ENCODE measurements at places on chromosomes 11 and 22. TPM values are rescaled to one million over a fixed set of nuclear protein-coding genes. Genes with fewer than 3 reads are reported as not detected.

CLDN25 gene
- total RNA-seq = not detected

GRCh38 chr22:48238966-48239365, 1476.5 kb downstream of the TBC1D22A start:
- H3K36me3 ChIP-seq = no peaks in the 10 kb centered on the region
- no peaks in the 10 kb centered on the region for H3K4me1 ChIP-seq
- no peak overlapping the region for H3K27ac ChIP-seq
- no peak for DNase-seq
- no peak overlapping the region for H3K4me3 ChIP-seq

- DNase-seq = peak; percentile 59
- H3K27me3 ChIP-seq = no peaks in the 10 kb centered on the region
- peaks cover 7% of the 10 kb centered on the region for H3K36me3 ChIP-seq
- peaks cover 48% of the 10 kb centered on the region for H3K4me1 ChIP-seq
- no peak overlapping the region for H3K27ac ChIP-seq
These were observed 47.0 kb upstream of the SUSD2 start for GRCh38 chr22:24134090-24134846.

GRCh38 chr22:36149441-36149840, 11.1 kb downstream of the APOL3 start:
- no peaks in the 10 kb centered on the region for H3K27me3 ChIP-seq
- H3K4me3 ChIP-seq = no peak overlapping the region
- no peak overlapping the region for H3K27ac ChIP-seq
- H3K36me3 ChIP-seq = no peaks in the 10 kb centered on the region

BDNF gene
- total RNA-seq = 0.54 TPM

OR51V1 gene
- total RNA-seq = not detected

DNA sequence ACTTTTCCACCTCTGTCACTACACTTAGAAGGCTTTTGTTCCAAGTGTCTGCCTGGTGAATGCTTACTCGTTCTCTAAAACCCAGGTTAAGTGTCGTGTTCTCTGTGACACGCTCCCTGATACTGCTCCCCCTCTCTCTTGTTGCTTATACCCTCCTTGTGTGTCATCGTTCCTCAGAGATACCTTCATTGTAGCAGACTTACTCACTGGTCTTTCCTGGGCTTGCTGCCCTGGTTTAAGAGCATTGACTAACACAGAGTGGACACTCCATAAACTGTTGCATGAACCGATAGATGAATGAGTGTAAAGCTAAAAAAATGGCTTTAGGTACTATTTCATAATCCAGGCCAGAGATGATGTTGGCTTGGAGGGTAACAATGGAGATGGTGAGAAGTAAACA, 171.3 kb downstream of the GRIK4 start:
- H3K27ac ChIP-seq = no peak overlapping the region
- DNase-seq = no peak
- H3K27me3 ChIP-seq = no peaks in the 10 kb centered on the region
- no peaks in the 10 kb centered on the region for H3K4me1 ChIP-seq
- H3K4me3 ChIP-seq = no peak overlapping the region

GRCh38 chr11:64453466-64453865, 94.5 kb downstream of the RPS6KA4 start:
- no peak overlapping the region for H3K4me3 ChIP-seq
- H3K27ac ChIP-seq = no peak overlapping the region

GRCh38 chr22:48902001-48902869, 925.4 kb downstream of the BRD1 start:
- H3K4me3 ChIP-seq = no peak overlapping the region
- no peaks in the 10 kb centered on the region for H3K36me3 ChIP-seq
- no peaks in the 10 kb centered on the region for H3K27me3 ChIP-seq
- no peaks in the 10 kb centered on the region for H3K4me1 ChIP-seq
- no peak overlapping the region for H3K27ac ChIP-seq

ACCS gene
- total RNA-seq = 23.2 TPM

MS4A14 gene
- 1.3 TPM for total RNA-seq

GRCh38 chr11:111378861-111379601, at the start of gene POU2AF1:
Gene POU2AF1 (minus strand): TSS chr11:111379275. CDS start chr11:111379177, 98 bp downstream.
- peak; percentile 93 for DNase-seq
- H3K27me3 ChIP-seq = no peaks in the 10 kb centered on the region
- no peak within 1 kb of the TSS for H3K4me3 ChIP-seq
- H3K36me3 ChIP-seq = no peaks in the 10 kb centered on the region

KRTAP5-7 gene
- total RNA-seq = not detected

DNA sequence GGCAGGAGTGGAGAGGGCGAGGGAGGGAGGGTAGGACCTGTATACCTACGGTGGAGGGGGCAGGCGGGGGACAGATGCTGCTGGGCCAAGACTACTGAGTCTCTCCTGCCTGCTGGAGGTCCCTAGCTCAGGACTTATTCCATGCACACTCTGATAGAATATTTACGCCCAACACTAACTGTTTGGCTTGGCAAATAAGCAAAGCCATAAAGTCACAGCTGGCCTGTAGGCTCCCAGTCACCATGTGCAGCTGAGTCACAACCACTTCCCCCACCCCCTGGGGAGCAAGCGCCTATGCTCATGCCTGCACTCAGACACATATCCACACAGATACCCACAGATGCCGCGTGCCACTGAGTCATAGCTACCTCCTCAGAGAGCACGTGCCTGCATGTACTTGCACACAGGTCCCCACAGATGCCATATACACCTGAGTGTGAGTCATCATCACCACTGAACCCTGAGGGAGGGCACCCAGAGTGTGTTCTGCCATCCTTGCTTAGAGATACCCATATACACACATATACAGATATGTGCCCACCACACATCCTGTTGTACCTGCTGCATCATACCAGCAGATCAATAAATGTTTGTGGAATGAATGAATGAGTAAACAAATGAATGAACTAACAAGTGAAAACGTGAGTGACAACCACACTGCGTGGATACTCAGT, 95.8 kb downstream of the SWAP70 start:
- H3K27ac ChIP-seq = peak overlapping the region; percentile 83
- DNase-seq = peak; percentile 52
- peaks cover 20% of the 10 kb centered on the region for H3K4me1 ChIP-seq
- no peak overlapping the region for H3K4me3 ChIP-seq
- H3K36me3 ChIP-seq = no peaks in the 10 kb centered on the region

FAM180B gene
- total RNA-seq = 1.7 TPM

GRCh38 chr11:107683807-107684206, 28.0 kb downstream of the SLN start:
- no peaks in the 10 kb centered on the region for H3K36me3 ChIP-seq
- H3K4me1 ChIP-seq = no peaks in the 10 kb centered on the region
- H3K27me3 ChIP-seq = no peaks in the 10 kb centered on the region
- H3K27ac ChIP-seq = no peak overlapping the region
- no peak for DNase-seq

CHST1 gene
- 28.9 TPM for total RNA-seq

GRCh38 chr11:44010789-44011251, 37.0 kb upstream of the ACCSL start:
- peaks cover 2% of the 10 kb centered on the region for H3K4me1 ChIP-seq
- no peaks in the 10 kb centered on the region for H3K36me3 ChIP-seq
- no peak overlapping the region for H3K27ac ChIP-seq
- H3K4me3 ChIP-seq = no peak overlapping the region
- no peak for DNase-seq

DNA sequence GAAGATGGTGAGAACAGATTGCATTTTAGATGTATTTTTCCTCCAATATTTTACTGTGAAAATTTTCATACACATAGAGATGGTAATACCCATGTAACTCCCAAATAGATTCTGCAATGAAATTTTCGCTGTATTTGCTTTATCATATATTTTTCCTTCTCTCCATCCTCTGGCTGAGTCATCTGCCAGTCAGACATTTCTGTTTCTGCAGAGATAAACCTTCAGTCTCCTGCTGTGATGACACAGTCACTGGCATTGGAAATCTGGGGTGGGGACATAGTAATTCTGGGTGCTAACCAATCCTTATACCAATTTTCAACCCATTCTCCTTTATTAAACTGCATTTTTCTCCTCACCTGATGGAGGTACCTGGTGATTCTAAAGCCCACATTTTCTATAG, 33.7 kb downstream of the SVIP start:
- DNase-seq = no peak
- H3K27me3 ChIP-seq = no peaks in the 10 kb centered on the region
- no peaks in the 10 kb centered on the region for H3K36me3 ChIP-seq
- no peaks in the 10 kb centered on the region for H3K4me1 ChIP-seq

DNA sequence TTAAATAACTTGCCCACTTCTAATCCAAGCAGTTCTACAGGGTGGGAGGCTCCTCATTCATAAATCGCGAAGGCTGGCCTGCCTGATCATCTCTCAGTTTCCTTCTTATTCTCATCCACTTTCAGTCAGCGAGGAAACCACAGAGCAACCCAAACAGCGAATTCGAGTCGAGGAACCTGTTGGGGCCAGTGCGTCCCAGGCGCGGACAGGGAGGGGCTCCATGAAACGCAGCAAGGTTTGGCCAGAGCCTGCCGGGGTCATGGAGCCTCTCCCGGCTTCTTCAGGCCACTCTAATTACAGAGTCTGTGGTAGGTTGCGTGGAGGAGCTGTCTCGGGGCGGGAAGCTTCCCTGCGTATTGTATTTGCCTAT, 741 bp upstream of the NAV2 start:
- peaks cover 31% of the 10 kb centered on the region for H3K4me1 ChIP-seq
- peak; percentile 57 for DNase-seq
- no peaks in the 10 kb centered on the region for H3K27me3 ChIP-seq
- no peaks in the 10 kb centered on the region for H3K36me3 ChIP-seq
- H3K4me3 ChIP-seq = peak overlapping the region; percentile 31

DNA sequence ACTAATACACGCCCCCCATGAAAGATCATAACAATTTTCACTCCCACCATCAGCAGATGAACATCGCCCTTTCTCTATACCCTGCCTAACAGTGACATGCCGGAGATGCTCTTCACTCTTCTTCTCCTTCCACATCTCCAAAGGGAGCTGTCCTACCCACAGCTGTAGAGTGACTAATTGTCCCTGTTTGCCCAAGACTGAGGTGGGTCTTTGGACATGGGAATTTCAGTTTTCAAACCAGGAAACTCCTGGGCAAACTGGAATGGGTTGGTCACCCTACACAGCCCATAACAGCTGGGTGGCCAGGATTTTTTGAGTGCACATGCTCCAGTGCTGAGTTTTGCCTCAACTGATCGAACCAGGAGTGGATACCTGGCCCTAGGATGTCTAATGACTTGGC, 90.6 kb upstream of the TIMP3 start:
- H3K4me1 ChIP-seq = no peaks in the 10 kb centered on the region
- no peak for DNase-seq
- no peak overlapping the region for H3K4me3 ChIP-seq
- H3K27me3 ChIP-seq = no peaks in the 10 kb centered on the region
- no peak overlapping the region for H3K27ac ChIP-seq

TREH gene
- not detected for total RNA-seq
